Stimulated activated CD4-positive, alpha-beta T cell treated with anti-CD3 and anti-CD28 coated beads, Interleukin-1b, Interleukin-23, amount 100 ng/mL, for 4 hours (primary cell): ENCODE measurements at places on chromosomes 2 and 18.

GRCh38 chr18:10354241-10354811 lies 100.1 kb upstream of the APCDD1 start:
- no peak for DNase-seq

GRCh38 chr18:10182009-10182624 lies 268.3 kb downstream of the VAPA start:
- no peak for DNase-seq

- DNase-seq: no peak
Measured at GRCh38 chr18:12317664-12318333, 9.8 kb downstream of the TUBB6 start.

DNA sequence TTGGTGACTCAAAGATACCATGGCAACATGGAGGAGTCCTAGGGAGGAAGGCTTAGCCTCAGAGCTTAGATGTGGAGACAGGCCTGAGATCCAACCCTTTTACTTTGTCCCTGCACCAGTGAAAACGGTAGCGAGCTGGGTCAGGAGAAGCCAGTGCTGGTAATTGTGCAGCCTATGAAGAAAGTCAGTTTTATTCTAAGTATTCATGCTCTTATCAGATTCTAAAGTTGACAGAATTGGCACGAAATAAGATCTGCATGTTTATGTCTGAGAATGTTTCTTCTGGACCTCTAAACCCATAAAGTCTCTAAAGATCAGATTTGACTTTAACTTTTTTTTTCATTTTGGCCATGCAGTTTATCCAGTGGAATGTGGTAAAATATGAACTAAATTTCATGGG lies 93.8 kb downstream of the SCG2 start:
- DNase-seq: no peak

GRCh38 chr2:217795706-217796465 lies 206.9 kb downstream of the TNS1 start:
- no peak for DNase-seq

DNA sequence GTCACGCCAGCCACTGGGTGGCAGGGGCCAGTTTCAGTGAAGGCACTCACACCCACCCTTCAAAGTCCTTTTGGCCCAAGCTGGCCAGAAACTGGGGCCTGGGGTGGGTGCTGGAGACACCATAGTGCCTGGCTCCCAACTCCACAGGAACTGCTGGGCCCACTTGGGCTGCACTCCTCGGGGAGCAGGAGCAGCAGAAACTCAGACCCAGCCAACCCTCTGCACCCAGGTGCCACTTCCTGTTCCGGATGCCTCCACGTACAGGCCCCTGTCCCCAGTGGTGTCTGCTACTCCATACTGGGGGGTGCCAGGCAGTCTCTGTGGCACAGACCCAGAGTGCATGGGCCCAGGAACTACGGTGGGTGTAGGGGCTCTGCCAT lies 42.5 kb upstream of the ZNF519 start:
- no peak for DNase-seq

- no peak for DNase-seq
Measured at GRCh38 chr18:8688816-8689215, 16.5 kb upstream of the MTCL1 start.
